CD4-positive, CD25-positive, alpha-beta regulatory T cell (primary cell): ENCODE measurements at places on chromosomes 16 and 17. TPM values are rescaled to one million over a fixed set of nuclear protein-coding genes. Genes with fewer than 3 reads are reported as not detected.

RNU2-1 gene
- polyA plus RNA-seq, result not detected

TP53TG3F gene
- polyA plus RNA-seq, result not detected

NPTX1 gene
- not detected for polyA plus RNA-seq

DNA sequence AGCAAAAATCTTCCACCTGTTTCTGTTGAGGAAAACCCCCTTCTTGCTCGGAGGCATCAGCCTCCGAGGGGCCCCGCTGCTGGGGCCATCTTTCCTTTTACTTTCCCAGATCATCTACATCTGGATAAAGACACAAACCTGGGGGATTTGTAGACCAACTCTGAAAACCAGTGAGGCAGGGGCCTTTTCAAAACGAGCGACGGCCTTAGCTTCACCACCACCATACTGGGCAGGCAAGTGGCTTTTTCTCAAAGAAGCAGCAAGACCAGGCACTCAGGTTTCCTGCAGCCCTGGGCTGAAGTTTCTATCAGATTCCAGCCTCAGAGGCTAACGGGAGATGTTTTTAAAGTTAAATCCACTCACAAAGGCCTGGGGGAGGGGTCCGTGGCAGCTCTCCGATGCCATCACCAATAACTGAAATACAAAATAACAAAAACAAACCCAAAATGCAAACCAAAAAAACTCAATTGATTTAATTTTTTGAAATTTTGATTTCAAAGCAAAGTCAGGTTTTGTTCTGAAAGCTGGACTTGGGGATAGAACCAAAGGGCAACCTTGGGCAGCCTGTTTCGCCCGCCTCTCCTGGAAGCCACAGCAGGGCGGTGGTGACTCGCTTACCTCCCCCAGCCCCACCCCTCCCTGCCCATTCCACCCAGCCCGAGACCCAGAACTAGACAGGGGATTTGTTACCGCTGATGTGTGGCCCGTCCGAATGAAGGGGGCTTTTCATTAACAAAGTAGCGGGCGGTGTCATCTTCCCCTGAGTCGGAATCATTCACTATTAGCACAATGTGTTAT lies 55.8 kb downstream of the SALL1 start:
- no peaks in the 10 kb centered on the region for H3K27me3 ChIP-seq
- no peak overlapping the region for H3K27ac ChIP-seq
- H3K4me3 ChIP-seq, result no peak overlapping the region
- no peak for DNase-seq

DNA sequence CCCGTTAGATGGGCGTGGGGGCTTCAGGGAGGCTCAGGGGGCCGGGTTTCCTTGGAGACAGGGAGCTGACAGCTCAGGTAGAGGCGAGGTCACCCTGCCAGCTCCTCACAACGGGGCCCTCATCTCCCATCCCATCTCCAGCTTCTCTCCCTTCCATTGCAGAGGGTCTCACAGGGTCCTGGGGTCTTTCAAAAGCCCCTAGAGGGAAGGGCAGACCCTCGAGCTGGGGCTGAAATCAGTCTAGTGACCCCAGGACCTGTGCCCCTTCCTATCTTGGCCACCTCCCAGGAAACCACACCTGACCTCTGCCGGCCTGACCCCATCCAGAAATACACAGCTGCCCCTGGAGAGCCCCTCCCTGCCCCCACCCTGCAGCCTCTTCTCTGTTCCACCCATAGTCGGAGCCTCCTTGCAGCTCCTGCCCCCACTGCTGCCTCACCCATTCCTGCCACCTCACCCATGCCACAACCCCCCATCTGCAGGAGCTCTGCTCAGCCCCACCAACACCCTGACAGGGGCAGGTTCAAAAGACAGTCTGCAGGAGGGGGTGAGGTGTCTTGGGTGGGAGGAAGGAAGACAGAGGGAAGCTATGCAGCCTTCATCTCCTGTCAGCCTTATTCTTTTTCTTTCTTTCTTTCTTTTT lies 23.4 kb downstream of the PIK3R5 start:
- DNase-seq, result no peak
- H3K27ac ChIP-seq, result peak overlapping the region; percentile 89
- peak overlapping the region; percentile 57 for H3K4me3 ChIP-seq

DNA sequence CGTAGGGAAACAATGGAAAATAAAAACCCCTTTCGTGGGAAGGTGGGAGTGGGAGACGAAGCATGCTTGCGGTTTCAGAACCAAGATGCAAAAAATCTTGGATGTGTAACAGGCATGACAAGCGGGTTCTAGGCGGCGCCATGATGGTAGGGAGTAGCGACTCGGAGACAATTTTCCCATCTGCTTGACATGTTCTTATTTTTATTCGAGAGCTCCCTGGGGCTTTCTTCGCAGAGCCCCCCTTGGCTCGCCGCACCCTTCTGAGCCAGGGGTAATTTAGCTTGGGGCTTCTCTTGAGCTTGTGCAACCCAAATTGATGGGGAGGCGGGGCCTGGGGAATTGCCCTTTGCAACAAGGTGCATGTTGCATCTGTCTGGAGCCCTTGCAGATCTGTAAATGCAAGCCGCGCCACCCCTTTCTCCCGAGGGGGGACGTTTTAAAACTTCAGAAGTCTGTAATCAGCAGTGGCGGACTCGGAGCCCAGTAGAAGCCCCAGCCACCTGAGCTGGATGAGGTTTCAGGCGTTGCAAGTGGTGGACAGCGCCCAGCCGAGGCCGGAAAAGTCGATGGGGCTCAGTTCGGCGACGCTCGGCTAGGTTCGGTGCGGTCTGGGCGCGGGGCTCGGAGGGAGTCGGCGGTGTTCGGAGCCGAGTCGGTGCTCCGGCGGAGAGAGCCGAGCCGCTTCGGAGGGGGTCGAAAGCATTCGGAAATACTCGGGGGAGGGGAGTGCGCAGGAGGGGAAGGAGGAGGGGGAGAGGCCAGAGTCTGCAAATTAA lies 2.9 kb downstream of the GNAO1 start:
- DNase-seq, result peak; percentile 39
- H3K4me3 ChIP-seq, result no peak overlapping the region
- no peak overlapping the region for H3K27ac ChIP-seq
- H3K27me3 ChIP-seq, result peaks cover 45% of the 10 kb centered on the region
- H3K4me1 ChIP-seq, result peaks cover 22% of the 10 kb centered on the region
- no peaks in the 10 kb centered on the region for H3K36me3 ChIP-seq
